ENCODE measurements at places on chromosomes 6 and 20.

- DNase-seq: no peak
Observed at GRCh38 chr6:129882510-129883023, 21.5 kb upstream of the TMEM244 start.

DNA sequence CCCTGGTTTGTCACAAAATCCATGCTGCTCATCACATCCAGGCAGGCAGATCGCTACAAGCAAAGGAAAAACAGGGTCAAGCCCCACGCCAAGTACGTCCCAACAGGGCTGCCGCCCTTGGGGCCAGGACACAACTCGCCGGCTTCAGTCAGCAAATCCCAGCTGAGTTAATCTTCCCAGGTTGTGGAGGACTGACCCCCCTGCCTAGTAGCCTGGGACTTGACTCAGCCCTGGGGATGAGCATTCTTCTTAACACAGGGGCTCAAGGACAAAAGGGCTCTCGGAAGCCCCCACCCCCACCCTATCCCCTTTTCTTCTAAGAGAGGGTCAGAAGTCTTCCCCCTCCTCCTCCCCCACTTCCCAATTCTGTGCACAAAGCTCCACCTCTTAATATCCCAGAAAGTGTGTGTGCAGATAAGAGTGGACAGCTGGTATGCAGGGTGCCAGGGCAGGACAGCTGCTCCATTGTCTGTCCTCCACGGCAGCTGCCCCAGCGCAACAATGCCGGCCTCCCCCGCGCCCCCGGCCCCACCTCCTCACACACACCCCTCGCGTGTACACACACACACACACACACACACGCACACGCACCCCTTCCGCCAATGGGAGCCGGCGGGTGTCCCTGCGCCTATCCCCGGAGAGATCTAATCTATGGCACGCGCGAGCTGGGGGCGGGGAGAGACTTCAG lies 4.5 kb downstream of the DLL1 start:
- peak; percentile 68 for DNase-seq

GRCh38 chr6:168318579-168319278 lies 848 bp downstream of the DACT2 start:
- no peak for DNase-seq

- no peak for DNase-seq
Observed at GRCh38 chr6:43301081-43301870, 3.2 kb downstream of the SLC22A7 start.

GRCh38 chr6:141677598-141678211 lies 455.0 kb upstream of the GJE1 start:
- DNase-seq: peak; percentile 23

DNA sequence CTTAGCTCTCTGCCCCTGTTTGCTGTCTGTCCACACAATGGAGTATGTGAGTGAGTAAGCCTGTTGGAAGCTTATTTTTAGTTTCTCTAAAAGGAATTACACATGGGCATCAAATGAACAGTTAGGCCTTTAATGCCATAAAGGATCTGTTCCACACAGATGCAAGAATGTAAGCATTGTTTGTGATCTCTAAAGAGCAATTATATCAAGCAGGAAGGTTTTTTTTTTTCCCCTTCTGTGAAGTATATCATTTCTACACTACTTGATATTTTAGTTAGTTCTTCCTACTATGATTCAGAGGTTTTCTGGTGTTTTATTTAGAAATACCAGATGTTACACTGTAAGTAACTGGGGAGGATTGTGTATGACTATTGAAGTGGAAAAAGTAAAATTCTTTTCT lies 627.5 kb downstream of the COL12A1 start:
- DNase-seq: no peak

DNA sequence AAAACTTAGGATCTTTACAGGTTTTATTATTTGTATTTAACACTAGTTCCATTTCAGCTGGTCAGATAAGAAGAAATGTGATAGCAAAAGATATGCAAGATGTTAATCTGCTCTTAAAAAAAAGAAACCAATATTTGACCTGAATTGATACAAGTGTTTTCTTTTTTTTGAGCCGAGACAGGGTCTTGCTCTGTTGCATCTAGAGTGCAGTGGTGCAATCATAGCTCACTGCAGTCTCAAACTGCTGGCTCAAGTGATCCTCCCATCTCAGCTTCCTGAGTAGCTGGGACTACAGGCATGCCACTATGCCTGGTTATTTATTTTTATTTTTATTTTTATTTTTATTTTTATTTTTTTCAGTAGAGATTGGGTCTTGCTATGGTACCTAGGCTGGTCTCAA lies 133.0 kb downstream of the GMPR start:
- no peak for DNase-seq

DNA sequence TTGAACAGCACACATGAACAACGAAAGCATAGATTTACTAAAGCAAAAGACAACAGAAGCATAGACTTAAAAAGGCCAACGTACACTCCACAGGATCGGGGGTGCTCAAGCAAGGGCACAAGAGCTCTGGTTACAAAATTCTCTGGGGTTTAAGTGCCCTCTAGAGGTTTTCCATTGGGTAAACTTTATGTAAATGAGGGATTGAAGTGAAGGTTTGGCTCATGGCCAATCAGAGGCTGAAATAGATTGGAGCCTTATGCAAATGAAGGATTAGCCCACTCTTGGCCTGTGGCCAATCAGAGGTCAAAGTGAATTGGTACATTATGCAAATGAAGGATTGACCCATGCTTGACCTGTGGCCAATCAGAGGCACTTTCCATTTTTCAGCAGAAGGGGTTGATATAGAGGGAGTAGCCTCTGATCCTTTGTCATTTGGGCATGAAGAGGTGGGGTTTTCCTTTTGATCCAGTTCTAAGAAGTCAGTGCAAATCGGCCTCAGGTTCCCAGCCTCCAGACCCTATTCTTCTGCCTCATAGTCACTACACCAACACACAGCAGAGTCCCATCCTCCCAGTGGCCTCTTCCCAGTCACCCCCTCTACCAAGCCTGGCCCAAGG lies 244.9 kb downstream of the THBS2 start:
- no peak for DNase-seq

- DNase-seq: no peak
Observed at GRCh38 chr6:113626475-113626874, 230.7 kb upstream of the MARCKS start.

DNA sequence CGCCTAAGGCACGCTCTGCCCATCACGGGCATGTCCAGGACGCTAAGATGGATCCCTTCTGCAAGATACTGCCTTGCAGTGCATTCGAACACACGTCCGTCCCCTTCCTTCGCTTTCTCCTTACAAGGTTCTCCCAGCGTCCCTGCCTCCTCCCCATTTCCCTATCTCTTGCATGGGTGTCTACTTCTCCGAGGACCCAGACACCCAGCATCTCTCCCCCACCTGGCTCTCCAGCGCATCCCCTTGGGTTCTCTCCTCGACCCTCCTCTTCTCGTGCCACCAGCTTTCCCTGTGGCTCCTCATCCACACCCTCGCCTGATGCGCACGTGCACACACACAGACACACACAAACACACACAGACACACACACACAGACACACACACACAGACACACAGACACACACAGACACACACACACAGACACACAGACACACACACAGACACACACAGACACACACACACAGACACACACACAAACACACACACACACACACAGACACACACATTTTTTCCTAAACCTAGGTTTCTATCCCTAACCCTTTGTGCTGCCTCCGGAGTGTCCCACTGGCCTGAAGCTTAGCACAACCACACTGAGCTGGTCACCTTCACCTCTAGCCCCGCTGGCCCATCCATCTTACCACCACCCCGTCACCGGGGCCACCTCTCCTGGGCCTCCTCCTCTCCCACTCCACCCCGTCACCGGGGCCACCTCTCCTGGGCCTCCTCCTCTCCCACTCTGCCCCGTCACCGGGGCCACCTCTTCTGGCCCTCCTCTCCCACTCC lies 31.9 kb downstream of the ANKRD60 start:
- DNase-seq: no peak

DNA sequence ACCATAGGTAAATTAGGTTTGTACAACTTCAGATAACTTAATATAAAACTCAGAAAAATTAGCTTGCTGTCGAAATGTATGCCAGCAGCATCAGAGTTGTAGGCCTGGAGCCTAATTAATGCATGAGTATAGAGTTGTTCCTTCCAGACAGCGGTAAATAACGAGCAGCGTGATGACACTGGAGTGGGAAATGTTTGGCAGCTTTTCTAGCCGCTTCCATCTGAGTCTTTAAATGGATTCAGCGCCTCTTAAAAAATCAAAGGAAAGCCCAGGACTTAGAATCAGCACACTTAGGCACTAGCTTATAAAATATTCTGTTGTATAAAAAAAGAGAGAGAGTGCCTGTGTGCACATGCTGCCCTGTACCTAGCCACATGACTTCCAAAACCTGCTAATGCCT lies 43.7 kb upstream of the SYNJ2 start:
- DNase-seq: no peak

GRCh38 chr6:20211941-20212391 lies 303 bp downstream of the MBOAT1 start:
- no peak for DNase-seq

DNA sequence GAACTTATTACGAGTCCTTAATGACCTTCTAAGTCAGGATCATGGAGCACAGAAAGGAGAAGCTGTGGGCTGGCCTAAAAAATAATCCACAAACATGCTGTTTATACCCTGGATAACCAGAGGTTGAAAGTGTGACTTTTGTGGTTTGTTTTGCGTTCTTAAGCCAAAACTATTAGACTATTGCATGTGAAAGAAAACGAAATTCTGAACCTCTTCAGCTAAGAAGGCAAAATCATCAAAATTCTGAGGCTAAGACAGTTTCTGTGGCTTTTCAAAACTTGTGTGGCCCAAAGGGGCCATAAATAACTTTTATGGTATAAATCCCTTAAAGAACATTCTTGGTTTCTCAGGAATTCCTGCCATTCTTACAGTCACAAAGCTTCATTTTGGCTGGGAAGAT lies 251.0 kb downstream of the UST start:
- DNase-seq: no peak

- no peak for DNase-seq
Observed at GRCh38 chr6:17022604-17023003, 79.2 kb upstream of the STMND1 start.

DNA sequence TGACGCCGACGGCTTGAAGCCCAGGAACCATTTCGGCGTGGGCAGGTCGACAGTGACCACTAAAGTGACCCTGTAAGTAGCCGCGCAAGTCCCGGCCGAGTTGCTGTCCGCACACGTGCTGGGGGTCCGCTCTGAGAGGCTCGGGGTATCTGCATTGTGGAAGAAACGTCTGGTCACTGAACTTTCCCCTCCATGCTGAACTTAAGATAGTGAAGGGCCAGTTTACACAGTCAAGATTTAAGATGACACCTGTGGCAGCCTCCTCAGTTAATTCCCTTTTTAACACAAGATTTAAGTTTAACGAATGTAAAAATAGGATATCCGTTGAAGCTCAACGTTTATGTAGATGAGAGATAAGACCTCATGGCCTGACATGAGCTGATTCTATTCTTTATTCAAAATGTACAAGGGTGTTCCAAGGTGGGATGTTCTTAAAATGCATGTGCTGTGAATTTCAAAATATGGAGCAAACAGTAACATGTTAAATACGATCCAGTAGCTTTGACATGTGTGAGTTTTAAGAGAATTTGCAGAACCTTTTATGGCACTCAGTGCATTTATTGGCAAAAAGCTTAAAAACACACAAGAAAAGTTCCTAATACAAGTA lies 116.2 kb downstream of the RTN4IP1 start:
- no peak for DNase-seq

DNA sequence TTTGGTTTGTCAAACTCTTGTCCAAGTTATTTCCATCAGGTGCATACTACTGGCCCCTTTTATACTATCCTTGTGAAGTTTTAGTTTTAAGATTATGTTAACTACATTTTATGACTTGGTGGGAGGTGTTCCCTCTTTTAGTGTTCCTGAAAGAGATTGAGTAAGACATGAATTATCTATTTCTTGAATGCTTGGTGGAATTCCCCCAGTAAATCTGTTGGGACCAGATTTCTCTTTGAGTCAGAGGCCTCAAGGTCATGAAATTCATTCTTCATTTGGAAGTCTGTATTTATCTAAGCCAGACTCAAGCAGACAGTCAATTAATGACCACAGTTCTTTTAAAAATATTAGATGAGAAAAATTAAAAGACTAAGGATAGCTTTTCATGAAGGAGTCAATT lies 81.3 kb downstream of the MOXD1 start:
- no peak for DNase-seq

DNA sequence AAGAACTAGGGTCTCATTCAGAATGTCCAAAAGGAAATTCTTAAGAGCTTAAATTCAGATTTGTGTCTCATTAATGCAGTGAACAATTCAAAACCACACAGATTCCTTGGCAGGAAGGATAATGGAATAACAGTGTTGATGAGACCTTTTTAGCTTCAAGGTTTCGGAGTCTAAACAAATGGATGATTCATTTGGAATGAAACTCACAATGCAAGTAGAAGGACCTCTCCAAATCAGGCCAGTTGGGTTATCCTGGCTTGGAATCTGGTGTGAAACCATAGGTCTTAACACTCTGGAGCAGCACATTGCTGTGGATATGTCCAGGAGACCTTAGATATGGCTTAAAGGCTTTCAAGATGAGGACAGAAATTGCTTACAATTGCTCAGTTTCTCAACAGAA lies 44.9 kb downstream of the KCTD20 start:
- DNase-seq: no peak

All from SHP77 (cell line).